GM23248 (cell line): ENCODE measurements at places on chromosomes 3 and 15. TPM values are rescaled to one million over a fixed set of nuclear protein-coding genes. Genes with fewer than 3 reads are reported as not detected.
A peak's percentile ranks its signal among the peaks of the same experiment; 100 is the strongest.

The TP63 gene
- polyA plus RNA-seq: not detected in 2 replicates

GRCh38 chr15:40151991-40152390 is 8.9 kb upstream of the BUB1B start:
- no peak for DNase-seq

- no peak for DNase-seq
These were observed 3.3 kb downstream of the WNT7A start for GRCh38 chr3:13876451-13877100.

The GPR15 gene
- polyA plus RNA-seq: not detected in 2 replicates

GRCh38 chr3:155385896-155386625 is 92.6 kb upstream of the STRIT1 start:
- DNase-seq: peak; percentile 30

DNA sequence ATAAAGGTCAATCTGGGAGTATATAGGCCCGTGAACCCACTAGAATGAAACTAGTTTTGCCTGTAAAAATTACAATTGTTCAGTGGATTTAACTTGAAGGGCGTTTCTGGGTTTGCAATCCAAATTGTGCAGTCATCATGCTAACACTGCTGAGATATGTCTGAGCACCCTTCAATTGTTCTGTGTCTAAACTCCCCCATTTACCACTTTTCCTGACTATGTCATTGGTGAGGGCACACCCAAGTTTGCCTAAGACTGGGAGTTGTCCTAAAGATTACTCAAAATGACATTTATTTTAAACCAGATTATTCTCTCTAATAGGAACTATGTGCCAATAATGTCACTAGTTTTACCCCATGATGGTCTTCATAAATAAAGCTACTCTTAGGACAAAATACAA is 54.6 kb downstream of the EMC4 start:
- DNase-seq: peak; percentile 30

- no peak for DNase-seq
These were observed 30.6 kb downstream of the SLC49A4 start for GRCh38 chr3:122825460-122825859.

DNA sequence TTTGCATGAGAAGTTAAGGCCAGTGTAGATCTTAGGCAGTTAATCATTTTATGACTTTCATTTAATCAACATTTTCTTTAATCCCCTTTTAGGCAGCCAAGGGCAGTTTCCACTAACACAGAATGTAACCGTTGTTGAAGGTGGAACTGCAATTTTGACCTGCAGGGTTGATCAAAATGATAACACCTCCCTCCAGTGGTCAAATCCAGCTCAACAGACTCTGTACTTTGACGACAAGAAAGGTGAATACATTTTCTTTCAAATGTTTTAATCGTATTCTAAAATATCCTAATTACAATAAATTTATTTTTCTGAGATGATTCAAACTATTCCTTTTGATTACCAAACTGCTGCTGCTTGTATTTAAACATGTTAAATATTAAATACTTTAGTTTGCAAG is 843.2 kb downstream of the CADM2 start:
- no peak for DNase-seq

DNA sequence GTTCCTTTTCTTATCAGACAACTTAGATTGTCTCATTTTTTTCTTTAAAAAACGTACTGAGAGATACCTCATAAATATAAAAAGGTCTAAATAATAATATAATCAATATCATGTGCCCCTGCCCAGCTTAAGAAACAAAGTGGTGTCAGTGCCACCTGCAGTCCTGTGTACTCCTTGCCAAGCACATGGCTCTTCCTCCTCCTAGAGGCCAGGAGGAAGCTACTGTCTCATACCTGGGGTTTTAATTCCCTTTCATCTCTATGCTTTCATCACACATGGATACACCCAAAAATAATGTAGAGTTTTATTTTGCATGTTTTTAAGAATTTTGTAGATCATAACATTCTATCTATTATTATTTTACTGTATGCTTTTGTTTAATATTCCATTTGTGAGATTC is 98.6 kb upstream of the C15orf61 start:
- DNase-seq: no peak

DNA sequence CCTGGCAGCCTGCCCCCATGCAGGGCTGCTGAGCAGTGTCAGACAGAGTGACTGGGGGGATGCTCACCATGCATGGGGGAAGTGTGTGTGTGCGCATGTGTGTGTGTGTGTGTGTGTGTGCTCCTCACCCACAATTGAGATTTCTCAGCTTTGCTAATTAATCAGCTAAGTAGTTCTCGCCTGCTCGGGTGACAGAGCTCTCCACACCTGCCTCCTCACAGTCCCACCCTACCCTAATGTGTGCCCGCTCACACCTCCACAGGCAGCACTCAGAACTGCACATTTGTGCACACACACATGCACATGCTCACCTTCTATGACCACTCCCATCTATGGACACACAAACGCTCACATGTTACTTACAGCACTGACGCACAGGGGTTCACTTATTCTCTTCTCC is 37.3 kb downstream of the CACNA2D2 start:
- no peak for DNase-seq

GRCh38 chr3:39917065-39917773 is 107.8 kb downstream of the MYRIP start:
- peak; percentile 80 for DNase-seq

DNA sequence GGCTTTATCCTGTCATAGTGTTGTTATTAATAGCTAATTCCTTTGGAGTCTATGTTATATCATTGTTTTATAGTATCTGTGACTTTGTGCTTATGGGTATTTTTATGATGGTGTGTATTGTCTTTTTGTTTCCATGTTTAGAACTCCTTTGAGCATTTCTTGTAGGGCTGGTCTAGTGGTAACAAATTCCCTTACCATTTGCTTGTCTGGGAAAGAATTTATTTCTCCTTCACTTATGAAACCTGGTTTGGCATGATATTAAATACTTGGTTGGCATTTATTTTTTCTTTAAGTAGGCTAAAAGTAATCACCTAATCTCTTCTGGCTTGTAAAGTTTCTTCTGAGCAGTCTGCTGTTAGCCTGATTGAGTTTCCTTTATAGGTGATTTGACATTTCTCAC is 47.7 kb upstream of the ROBO1 start:
- no peak for DNase-seq

The FOXB1 gene
- not detected in 2 replicates for polyA plus RNA-seq

- no peak for DNase-seq
These were observed 72.7 kb upstream of the FLNB start for GRCh38 chr3:57935539-57935938.

DNA sequence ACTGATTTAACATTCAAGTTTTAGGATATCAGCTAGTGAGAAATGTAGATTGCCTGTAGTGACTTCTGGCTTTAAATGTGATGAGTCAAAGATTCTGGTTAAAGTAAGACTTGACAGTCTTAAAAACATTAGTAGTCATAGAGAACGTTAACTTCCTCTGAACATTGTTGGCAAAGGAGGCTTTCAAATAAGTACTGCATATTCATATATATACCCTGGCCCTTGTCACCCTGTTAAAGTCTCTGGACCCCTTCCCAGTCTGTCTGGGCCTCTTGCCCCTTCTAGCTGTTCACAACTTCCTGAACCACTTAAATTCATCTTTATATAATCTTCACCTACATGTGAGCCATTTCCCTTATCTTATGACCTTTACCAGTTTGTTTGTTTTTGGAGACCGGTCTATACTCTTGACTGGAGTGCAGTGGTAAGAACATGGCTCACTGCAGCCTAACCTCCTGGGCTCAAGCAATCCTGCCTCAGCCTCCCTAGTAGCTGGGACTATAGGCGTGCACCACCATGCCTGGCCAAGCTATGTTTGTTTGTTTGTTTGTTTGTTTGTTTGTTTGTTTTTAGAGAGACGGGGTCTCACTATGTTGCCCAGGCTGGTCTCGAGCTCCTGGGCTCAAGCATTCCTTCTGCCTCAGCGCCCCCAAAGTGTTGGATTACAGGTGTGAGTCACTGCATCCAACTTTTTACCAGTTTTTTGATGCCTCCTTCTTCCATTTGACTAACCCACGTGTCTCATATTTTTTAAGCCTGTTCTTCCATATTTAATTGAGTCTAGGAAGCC is 64.4 kb upstream of the CRTC3 start:
- peak; percentile 76 for DNase-seq

GRCh38 chr15:89346516-89347231 is 12.1 kb upstream of the POLG start:
- no peak for DNase-seq

DNA sequence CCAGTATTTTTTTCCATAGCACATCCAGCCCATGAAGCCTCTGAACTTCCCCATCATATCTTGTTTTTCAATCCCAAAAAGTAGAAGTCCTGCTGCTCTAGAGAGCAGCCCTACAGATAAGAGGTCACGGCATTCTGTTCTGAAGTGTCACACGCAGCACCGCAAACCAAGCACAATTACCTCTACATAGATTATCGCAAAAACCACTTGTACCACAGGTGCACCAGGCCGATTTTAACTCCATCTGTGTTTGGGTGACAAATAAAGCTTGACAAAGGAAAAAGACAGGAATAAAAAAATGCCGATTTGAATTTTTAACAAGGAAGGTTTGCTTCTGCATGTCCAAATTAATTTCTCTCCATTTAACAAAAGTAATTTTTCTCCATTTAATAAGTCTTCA is 113.7 kb downstream of the MYO5A start:
- no peak for DNase-seq
